ENCODE measurements at places on chromosomes 4 and X. TPM values are rescaled to one million over a fixed set of nuclear protein-coding genes. Genes with fewer than 3 reads are reported as not detected.

DNA sequence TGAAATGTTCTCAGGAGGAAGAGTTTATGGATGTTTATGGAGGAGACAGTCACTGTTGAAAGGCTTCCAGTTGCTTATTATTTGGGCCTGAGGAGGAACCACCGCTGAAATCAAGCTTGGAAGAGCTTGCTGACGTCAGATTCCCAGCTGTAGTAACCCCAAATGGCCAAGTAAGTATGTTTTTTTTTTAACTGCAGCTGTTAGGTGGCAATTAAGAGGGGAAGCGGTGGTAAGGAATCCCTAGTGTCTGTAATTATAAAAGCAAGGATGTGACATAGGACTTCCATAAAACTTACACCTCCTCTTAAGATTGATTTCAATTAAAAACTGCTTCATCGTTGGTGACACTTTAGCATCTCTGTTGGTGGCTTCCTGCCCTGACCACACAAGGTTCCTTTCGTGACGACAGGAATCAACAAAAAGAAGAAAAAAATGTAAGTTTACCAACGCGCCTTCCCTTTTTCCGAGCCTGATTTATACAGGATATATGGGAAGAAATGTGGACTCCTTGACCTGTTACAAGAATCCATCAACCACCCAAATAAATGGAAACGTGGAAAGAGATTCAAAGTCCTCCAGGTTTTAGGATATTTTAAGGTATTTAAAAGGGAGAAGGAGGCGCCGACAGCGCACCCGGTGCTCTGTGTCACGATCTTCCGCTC, 884 bp downstream of the RELL1 start:
- DNase-seq, result no peak

The COX7B2 gene
- not detected for total RNA-seq

- no peak for DNase-seq
Measured at GRCh38 chr4:53484911-53485657, 106.2 kb downstream of the LNX1 start.

GRCh38 chr4:153919667-153920066, 130.8 kb upstream of the SFRP2 start:
- DNase-seq, result no peak

The HSFX4 gene
- not detected for total RNA-seq

GRCh38 chrX:43644124-43644701, 11.9 kb upstream of the MAOA start:
- DNase-seq, result no peak

- DNase-seq, result no peak
Measured at GRCh38 chr4:104811727-104812126, 317.0 kb upstream of the CXXC4 start.

DNA sequence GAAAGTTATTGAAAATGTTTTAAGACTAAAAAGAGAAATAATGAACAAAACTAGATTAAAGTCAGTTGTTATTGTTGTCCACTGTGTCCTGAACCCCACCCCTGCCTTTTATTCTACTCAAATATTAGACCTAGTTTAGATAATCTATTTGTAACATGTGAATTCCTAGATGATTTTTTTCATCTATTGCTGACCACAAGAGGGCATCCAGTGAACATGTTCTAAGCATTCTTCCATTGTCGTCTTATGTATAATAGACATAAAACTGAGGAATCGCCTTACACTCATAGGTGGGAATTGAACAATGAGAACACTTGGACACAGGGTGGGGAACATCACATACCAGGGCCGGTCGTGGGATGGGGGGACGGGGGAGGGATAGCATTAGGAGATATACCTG, 36.4 kb upstream of the HPRT1 start:
- no peak for DNase-seq

DNA sequence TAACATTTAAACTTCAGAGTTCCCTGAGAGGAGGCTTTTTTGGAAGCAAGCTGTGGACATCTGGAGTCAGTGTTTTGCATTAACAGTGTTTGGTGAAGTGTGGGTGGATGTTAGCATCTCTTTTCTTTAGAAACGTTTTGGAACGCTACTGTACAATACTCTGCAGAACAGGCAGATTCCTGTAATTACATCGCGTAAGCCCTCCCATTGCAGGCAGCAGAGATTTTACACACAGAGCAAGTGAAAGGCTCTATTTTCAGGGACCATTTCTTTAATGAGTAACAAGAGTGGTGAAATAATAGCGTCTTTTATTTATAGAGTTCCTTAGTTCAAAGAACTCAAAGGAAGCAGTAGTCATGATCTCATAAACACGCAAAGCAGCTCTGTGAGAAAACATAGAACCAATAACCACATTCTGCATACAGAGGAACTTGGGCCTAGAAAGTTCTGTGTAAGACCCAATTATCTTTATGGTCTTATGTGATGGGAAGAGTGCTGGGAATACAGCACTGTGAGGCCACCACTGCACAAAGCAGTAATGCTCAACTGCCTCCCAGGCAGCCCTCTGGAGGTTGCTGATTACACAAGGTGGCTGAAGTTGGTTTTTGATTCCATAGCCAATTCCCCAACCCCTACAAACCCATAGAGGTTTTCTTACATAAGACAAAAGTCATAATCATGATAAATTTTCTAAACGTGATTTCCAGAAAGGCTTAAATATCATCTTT, 298.7 kb upstream of the EPHA5 start:
- no peak for DNase-seq

DNA sequence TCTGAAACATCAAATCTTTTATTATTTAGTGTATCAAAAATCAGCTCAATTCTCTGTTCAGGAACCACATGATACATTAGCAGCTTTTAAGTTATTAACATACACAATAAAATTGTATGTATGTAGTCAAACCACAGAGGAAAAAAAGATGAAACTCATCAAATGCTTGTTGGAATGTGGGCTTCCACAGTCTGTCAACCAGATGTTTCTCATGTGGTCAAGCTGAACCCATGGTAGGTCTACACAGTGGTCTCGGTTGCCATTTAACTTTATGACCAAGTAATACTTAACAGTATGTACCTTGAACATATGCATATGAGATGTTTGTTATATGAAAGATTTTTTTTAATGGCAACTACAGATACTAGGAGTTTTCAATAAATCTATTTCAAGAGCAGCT, 427.8 kb downstream of the IL15 start:
- DNase-seq, result no peak

The NAAA gene
- total RNA-seq, result 68.6 TPM

- DNase-seq, result no peak
Measured at GRCh38 chr4:169275180-169275579, 4.4 kb upstream of the SH3RF1 start.

GRCh38 chr4:1008840-1009541, 2.4 kb upstream of the FGFRL1 start:
- DNase-seq, result no peak

DNA sequence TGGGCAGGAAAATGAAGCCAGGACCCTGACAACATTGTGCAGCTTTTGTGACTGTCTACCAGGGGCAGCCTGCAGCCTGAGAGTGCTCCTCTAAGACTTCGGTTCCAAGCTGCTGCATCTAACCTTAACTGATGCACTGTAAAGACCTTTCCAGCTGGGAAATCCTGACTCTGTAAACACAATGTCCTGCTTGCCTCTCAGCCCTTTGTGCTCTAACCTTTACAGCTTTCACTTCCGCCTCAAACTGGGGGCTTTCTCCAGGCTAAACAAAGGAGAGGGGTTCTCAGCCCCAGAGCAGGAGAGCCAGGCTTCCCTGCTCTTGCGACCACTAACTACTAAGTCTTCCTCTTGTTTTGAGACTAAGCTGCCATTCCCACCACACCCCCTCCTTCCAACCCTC, 19.3 kb upstream of the RASL11B start:
- DNase-seq, result no peak

The LNX1 gene
- 46.6 TPM for total RNA-seq

DNA sequence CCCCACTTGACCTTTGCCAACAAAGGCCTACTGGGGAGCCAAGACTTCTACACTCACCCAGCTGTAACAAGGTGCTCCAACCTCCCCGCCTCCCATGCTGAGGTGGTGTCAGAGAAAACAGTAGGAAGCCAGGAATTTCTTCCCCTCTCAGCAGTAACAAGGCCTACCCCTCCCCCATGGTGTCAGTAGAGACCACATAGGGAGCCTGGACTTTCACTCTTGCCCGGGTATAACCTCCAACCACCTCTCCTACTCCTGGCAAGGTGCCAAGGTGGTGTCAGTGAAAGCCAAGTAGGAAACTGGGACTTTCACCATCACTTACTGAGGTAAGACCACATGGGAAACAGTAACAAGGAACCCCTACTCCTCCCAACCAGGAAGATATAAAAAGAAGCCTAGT, 93.1 kb downstream of the SLC16A2 start:
- DNase-seq, result no peak

DNA sequence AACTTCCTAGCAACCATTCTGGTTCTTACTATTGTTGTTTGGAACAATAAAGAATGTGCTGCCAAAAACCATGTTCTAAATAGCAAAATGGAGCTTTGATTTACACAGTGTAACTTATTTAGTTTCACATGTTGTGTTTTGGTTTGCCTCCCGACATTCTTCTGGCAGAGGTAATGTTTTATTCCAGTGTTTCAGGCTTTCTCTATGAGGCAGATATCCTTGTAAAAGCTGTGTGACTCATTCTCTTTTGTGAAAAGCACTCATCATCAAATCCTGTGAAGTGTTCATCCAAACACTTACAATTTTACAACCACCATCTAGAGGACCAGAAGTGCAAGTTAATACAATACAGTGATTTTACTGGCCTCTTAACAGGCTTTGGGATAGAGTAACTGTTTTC, 219.0 kb upstream of the GIMD1 start:
- DNase-seq, result no peak

DNA sequence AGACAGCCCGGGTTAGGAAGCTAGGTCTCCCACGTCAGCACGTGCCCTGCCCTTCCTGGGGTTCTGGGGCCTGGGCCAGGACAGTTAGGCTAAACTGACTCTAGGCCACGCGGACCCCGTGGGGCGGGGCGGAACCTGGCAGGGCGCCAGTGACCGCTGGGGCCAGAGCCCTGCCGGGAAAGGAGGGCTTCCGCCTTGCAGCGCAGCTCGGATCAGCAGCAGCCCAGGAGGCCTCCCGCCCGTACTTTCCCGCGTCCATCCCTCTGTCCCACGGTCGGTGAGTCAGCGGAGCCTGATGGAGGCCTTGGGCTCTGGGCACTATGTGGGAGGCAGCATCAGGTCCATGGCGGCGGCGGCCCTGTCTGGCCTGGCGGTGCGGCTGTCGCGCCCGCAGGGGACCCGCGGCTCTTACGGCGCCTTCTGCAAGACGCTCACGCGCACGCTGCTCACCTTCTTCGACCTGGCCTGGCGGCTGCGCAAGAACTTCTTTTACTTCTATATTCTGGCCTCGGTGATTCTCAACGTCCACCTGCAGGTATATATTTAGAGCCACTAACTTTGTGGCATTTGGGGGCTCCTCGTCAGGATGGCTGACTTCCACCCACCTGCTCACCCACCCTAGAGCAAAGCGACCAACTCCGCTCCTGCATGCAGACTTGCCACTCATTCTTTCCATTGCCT, at the start of gene SMIM10:
SMIM10 (plus strand) TSS at position 191 of the 681 bp plus-strand sequence; CDS start at position 296, 105 bp downstream.
- DNase-seq, result peak; percentile 80

The P2RY10 gene
- not detected for total RNA-seq

GRCh38 chrX:72659723-72660122, 54.4 kb downstream of the PHKA1 start:
- no peak for DNase-seq

The PLCXD1 gene
- 48.5 TPM for total RNA-seq

The PRSS12 gene
- total RNA-seq, result 9.5 TPM

GRCh38 chrX:93875621-93876282, 201.7 kb downstream of the FAM133A start:
- no peak for DNase-seq

The PHOX2B gene
- total RNA-seq, result not detected

GRCh38 chrX:14865201-14865600, 7.7 kb downstream of the FANCB start:
- no peak for DNase-seq

GRCh38 chr4:40423735-40424134, 88.6 kb downstream of the CHRNA9 start:
- DNase-seq, result no peak

The OTC gene
- total RNA-seq, result not detected

DNA sequence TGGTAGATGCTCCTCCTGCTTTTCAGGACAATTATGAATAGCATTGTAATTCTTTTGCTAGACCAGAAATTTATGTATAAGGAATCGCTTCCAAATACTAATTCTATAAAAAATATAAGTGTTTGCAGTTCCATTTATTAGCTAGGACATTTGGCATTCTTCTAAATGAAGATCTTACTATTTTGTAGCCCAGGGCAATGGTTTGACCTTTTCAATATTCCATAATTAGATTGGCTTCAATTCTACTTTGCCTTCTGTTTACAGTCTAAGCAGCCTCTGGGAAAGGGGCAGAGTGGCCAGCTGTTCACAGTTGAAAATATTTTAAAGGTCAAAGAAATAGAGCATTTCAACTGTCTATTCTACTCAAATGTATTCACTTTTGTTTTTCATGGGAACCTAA, 912.1 kb upstream of the GRIA3 start:
- no peak for DNase-seq

The PHEX gene
- total RNA-seq, result not detected
